ENCODE measurements at places on chromosomes 2 and 18. TPM values are rescaled to one million over a fixed set of nuclear protein-coding genes. Genes with fewer than 3 reads are reported as not detected.

XDH gene
- 1.4 TPM for total RNA-seq

COBLL1 gene
- total RNA-seq, result 3.7 TPM

SPOPL gene
- 8.6 TPM for total RNA-seq

SMYD1 gene
- total RNA-seq, result not detected

NEU2 gene
- total RNA-seq, result not detected

CYP27C1 gene
- 3.2 TPM for total RNA-seq

SPP2 gene
- not detected for total RNA-seq

ABHD1 gene
- 0.93 TPM for total RNA-seq

MBD5 gene
- total RNA-seq, result 3.9 TPM

NT5DC4 gene
- total RNA-seq, result not detected

IL36B gene
- total RNA-seq, result not detected

CELF4 gene
- not detected for total RNA-seq

UGT1A9 gene
- 4.9 TPM for total RNA-seq

GCG gene
- not detected for total RNA-seq

HAAO gene
- total RNA-seq, result not detected

LINC00305 gene
- not detected for total RNA-seq

PLCD4 gene
- 0.37 TPM for total RNA-seq

DCC gene
- not detected for total RNA-seq

EHBP1 gene
- total RNA-seq, result 29.4 TPM

LBH gene
- total RNA-seq, result 140 TPM

NOSTRIN gene
- 2.7 TPM for total RNA-seq

PLEKHM3 gene
- total RNA-seq, result 2.2 TPM

LOXL3 gene
- 0.28 TPM for total RNA-seq

CD8B2 gene
- total RNA-seq, result not detected

VIT gene
- not detected for total RNA-seq

ETAA1 gene
- 8.7 TPM for total RNA-seq

SLC14A1 gene
- total RNA-seq, result not detected

PLEK gene
- total RNA-seq, result not detected

LYG2 gene
- 0.18 TPM for total RNA-seq

VWA3B gene
- not detected for total RNA-seq

ASIC4 gene
- 0.09 TPM for total RNA-seq

RHOB gene
- 383 TPM for total RNA-seq

All from A549 treated with Hydrocortisone at 1 μM for 4 hours (cell line).